Cerebellar nuclear complex (tissue), 1 donor: ENCODE measurements at places on chromosomes 1 and 21.

GRCh38 chr1:89667691-89668090 is 34.8 kb downstream of the LRRC8C start:
- no peak for DNase-seq

DNA sequence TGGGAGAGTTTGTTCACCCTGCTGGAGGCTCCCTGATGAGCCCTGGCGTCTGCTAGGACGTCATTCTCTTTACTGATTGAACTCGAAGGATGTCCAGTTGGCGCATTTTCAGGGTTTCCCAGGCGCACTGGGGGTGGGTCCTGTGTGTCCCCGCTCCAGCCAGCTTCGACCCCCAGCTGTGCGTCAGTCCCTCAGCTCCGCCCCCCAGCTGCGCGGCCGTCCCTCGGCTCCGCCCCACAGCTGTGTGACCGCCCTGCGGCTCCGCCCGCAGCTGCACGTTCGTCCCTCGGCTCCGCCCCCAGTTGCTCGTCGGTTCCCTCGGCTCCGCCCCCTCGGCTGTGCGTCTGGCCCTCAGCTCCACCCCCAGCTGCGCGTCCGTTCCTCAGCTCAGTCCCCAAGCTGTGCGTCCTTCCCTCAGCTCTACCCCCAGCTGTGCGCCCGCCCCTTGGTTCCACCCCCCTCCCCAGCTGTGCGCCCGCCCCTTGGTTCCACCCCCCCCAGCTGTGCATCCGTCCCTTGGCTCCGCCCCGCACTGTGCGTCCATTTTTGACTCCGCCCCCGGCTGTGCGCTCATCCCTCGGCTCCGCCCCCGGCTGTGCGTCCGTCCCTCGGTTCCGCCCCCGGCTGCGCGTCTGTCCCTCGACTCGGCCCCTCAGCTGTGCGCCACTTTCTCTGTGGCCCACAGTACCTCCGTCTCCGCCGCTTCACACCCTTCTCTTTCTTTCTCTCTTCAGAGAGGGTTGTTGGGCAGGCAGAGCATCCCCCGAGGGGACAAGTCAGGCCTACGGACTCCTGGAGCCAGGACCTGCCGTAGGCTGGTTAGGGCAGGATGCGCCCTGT is 61.3 kb downstream of the FAAP20 start:
- DNase-seq = no peak

- no peak for DNase-seq
Observed at GRCh38 chr1:116671072-116671760, 3.7 kb upstream of the IGSF3 start.

DNA sequence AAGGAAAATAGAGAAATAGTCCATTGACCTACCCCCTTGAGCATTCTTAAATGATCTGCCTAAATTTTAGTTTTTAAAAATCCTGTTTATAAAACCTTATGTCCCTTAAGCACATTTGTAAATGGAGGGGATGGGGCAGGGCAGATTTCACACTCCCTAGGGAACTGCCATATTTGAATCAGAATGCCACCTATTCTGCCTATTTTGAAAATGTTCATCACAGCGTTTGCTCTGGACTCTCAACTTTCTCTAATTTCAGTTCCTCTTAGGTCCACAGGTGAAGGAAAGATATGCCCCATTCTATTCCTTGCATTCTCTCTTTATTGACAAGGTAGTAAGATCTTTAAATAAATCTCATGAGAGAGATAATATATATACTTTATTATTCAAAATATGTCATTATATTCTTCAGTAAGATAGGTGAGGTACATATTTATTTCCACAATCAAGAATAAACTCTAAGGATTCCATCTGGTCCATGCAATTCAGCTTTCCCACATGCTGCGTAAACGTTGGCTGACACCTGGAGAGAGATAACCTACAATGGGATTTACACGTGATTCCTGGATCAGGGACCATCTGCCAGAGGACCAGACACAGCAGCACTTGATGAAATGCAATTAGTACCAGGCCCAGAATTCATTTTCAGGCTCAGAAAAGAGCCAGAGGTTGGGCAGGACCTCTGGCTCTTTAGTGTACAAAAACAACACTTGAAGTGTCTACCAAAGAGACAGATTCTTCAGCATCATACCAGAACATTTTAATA is 1.2 kb upstream of the LPGAT1 start:
- peak; percentile 79 for DNase-seq

- no peak for DNase-seq
Observed at GRCh38 chr1:163290025-163290640, 31.6 kb upstream of the NUF2 start.

DNA sequence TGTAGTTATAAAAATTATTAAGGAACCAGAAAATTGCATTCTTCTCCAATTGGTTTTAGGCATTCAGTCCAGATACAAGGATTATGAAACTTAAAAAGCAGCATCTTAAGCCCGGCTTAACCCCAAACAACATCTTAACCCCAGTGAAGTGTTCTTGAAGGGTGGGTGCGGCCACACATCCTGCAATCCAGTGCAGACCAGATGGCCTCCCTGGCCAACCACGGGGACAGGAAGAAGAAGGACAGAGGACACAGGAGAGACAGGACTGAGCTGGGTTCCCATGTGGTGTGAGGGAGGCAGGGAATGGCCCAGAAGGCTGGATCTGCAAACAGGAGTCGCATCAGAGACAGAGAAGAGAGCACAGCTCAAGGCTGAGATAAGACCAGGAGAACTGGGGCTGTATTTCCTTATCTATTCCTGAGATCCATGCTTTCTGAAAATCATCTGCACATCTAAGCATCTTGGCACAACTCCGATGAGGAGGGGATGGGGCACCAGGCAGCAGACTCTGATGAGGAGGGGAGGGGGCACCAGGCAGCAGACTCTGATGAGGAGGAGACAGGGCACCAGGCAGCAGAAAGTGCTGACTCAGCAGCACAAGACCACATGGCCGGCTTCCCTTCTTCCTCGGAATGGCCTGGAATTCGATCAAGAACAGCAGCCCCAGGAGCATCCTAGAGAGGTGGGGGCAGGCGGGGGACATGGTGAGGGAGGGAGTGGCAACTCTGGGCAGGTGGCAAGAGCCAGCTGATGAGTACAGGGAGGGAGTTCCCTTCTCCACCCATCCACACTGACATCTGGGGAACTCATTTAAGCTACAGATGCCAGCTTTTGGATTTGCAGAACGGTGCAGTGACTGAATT is 26.6 kb downstream of the ABCG1 start:
- DNase-seq = no peak

DNA sequence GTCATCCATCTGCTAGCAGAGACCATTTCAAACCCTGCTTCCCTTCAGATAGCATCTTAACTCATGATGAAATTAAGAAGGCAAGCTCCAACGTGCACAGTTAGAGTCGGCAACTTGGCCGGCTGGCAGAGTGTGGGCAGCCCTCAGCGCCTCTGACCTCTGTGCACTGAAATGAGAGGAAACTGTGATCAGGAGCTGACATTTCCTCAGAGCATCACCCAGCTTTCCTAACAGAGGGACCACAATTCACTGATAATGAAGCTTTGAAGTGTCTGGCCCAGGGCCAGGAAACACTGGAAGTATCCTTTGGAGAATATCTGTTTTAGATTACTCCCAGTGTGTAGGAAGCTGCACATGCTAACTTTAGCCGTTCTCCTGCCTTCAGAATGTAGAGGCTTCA is 145.0 kb upstream of the ZC3H11B start:
- no peak for DNase-seq

DNA sequence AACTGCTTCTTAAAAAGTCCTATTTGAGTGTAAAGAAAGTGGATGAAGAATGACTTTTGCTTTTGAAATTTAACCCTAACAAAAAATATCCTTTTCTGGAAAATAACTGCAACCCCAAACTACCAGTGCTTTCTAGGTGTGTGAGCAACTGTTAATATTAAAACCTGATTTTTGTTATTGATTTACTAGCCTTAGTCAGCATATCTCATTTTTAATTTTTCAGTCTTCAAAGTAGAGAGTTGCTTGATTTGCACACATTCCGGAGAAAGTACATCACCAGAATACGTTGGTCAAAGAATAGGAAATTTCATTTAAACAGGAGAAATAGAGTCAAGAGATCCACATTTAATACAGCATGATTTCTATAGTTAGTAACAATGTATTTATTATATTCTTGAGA is 141.8 kb upstream of the ADAMTS5 start:
- no peak for DNase-seq

GRCh38 chr1:228445843-228446650 is 29.4 kb upstream of the TRIM17 start:
- no peak for DNase-seq

DNA sequence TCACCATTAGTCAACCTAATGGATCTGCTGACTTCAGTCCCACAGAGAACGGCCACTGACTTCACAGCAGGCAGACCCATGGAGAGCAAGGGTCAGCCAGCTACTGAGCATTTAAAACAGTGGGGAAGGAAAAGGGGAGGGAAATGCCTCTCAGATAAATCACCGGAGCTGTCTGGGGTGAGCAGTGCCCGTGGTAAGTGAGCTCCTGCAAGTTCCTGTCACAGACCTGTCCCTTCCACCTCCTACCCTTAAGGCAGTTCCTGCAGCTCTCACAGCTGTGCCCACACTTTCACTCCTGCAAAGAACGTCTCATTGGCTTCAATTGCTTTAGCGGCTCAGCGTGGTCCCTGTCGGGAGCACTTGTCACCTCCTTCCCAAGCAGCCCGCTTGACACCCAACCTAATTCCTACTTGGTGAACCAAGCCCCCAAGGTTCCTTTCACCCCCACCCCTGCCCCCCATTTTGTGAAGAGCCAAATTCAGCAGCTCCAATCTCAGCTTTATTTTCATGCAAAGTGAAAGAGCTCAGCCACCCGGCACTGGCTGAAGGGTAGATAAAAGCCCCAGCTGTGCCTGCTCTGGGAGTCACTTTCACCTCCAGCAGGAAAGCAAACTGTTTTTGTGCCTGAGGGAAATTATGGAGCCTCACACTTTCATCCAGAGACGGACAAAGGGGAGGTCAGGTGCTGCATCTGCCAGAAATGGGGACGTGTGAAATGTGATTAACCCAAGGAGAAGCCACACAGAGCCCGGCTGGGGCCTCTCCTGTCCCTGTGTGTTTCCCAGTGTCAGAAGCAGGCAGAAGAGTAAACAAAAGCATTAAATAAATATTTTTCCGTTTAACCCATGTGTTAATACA is 306.2 kb downstream of the TTLL7 start:
- DNase-seq = no peak

- no peak for DNase-seq
Observed at GRCh38 chr1:2317230-2318065, 73.9 kb downstream of the MORN1 start.

DNA sequence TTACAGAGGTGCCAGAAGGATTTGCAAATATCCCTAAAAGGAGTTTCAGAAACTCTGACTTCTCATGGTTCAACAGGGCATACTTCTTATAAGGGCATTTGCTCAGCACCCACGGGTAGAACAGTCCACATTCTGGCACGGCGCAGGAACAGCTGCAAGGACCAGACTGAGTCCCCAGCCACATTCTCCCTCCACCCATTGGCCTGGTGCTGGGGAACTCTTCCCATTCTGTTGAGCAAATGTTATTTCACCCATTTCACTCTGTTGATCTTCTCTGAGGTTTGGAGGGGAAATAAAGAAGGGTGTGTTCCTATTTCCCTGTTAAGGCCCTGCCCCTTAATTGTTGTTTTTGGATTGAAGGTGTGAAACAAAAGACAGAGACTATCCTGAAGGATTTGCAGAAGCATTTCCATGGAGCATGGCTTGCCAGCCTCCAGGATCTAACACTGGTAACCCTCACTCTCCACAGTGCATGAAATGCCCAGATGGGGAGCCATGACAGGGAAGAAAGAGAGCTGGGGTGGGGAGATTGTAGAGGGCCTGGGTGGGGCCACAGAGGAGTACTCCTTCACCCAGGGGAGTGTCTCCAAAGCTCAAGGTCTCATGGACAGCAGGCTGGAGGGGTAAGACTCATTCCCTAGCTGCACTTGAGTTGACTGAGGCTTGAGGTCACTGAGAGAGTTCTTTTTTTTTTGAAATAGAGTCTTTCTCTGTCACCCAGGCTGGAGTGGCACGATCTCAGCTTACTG is 35.0 kb downstream of the INAVA start:
- no peak for DNase-seq

DNA sequence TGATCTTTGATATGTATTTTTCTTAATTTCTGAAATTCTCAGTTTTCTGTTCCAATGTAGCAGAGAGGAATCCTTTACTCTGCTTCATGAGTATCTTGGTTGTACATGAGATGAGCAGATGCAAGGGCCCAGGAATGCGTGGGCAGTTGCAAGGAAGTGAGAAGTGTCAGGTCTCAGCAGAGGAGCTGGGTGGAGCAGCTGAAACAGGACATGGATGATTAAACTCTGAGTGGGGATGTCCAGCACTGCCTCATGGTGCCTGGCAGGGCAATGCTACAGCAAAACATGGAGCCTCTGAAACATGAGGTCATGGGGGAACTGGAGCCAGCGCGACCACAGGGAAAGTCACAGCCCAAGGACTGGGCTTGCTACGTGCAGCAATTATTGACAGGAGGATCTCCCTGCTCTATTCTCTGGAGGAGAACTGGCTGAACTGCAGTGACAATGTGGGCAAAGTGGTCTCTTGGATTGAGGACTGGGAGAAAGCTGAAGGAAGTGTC is 48.4 kb downstream of the COLGALT2 start:
- no peak for DNase-seq

- no peak for DNase-seq
Observed at GRCh38 chr1:14263671-14264070, 334.8 kb upstream of the KAZN start.

GRCh38 chr1:54248966-54249365 is 49.0 kb downstream of the MRPL37 start:
- DNase-seq = no peak

GRCh38 chr1:236010443-236010842 is 54.4 kb downstream of the NID1 start:
- DNase-seq = no peak

- DNase-seq = no peak
Observed at GRCh38 chr1:58059789-58060188, 486.7 kb downstream of the OMA1 start.

GRCh38 chr1:154176337-154176736 is 15.6 kb downstream of the TPM3 start:
- no peak for DNase-seq

DNA sequence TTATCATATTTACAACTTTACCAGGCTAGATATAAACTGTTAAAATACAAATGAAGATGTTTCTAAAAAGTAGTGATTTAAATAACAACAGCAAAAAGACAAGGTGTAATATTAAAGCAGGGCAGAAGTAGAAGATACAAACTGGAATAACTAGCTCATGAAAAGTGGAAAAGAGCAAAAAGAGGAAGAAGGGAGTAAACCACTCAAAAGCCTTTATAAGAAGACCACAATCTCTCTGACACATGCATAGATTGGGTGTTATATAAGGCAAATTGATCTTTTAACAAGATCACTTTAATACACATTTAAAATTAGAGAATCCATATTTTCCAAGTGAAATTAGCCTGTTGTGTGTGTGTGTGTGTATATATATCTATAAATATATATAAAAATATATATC is 5.0 kb downstream of the DENND1B start:
- no peak for DNase-seq

- DNase-seq = no peak
Observed at GRCh38 chr1:154115180-154115579, 39.7 kb downstream of the NUP210L start.

DNA sequence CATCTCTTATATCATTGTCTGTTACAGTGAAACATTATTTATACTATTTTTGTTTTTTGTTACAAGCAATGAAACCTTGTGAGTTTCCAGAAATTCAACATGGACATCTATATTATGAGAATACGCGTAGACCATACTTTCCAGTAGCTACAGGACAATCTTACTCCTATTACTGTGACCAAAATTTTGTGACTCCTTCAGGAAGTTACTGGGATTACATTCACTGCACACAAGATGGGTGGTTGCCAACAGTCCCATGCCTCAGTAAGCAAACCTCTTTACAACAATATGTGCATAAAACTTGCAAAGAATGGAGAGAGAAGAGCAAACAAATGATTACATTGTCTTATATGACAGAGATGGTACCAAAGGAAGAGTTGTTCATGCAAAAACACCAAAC is 22.4 kb downstream of the CFHR4 start:
- no peak for DNase-seq

GRCh38 chr1:53946252-53947171 is at the start of gene LRRC42:
TSS of gene LRRC42 (plus strand) at chr1:53946350. CDS start at chr1:53952000, 5,650 bp downstream.
- no peak for DNase-seq
